ENCODE measurements at places on chromosomes 6 and 20.

GRCh38 chr6:26022132-26022472 is 59.5 kb downstream of the TRIM38 start:
- DNase-seq: peak; percentile 26

DNA sequence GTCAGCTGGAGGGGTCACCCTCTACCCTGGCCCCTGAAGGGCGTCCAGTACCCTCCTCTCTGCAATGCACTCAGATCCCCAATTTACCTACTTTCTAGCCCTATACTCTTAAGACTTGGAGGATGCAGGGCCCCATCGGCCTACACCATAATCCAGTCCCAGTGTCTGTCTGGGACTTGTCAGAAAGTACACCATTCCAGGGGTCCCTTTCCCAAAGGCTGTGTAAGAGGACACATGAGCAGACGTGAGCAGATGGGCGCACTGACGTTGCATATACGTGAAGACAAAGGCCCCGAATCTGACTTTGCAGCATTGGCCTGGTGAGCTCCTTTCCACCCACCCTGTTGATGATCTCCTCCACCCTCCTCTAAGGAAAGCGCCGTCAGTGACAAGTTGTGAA is 20.9 kb upstream of the SMOC2 start:
- DNase-seq: no peak

GRCh38 chr6:168972128-168972527 is 281.5 kb downstream of the THBS2 start:
- DNase-seq: no peak

- DNase-seq: no peak
These were observed 22.4 kb upstream of the TGM2 start for GRCh38 chr20:38187517-38187916.

- DNase-seq: no peak
These were observed 289.0 kb downstream of the SYNE1 start for GRCh38 chr6:152348116-152348515.

DNA sequence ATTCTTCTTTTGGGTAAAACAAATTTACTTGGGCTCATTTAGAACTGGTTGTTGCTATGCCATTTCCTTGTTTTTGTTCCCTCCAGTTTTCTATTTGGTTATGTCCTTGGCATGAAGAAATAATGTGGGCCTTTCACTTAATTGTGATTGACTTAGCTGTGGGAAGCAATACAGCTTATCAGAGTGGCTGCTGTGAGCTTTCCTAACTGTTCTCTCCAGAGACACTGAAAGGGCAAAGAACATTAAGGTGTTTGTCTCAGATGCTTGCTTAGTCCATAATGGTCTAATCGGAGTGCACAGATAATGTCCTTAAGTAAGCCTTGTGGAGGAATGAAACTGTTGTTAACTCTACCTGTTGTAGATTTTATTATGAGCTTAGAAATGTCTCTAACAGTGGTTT is 56.6 kb downstream of the SH3BGRL2 start:
- no peak for DNase-seq

GRCh38 chr6:13358511-13358910 is 30.2 kb upstream of the TBC1D7 start:
- no peak for DNase-seq

DNA sequence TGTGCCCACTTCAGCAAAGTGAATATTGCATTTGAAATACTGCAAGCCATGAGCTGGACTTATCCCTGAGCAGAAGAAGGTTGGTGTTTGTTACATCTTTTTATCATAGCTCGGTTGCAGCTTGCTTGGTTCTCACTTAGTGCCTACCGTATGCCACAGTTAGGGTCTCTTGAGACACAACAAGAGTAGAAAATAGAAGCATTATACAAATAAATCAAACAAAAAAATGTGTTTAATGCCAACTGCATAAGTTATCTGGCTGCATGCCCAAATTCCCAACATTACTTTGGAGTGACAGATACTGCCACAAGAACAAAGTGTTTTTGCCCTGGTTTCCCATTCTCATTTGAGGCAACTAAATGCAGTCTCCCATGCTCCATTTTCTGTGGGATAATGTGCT is 53.9 kb upstream of the LAMP5 start:
- no peak for DNase-seq

DNA sequence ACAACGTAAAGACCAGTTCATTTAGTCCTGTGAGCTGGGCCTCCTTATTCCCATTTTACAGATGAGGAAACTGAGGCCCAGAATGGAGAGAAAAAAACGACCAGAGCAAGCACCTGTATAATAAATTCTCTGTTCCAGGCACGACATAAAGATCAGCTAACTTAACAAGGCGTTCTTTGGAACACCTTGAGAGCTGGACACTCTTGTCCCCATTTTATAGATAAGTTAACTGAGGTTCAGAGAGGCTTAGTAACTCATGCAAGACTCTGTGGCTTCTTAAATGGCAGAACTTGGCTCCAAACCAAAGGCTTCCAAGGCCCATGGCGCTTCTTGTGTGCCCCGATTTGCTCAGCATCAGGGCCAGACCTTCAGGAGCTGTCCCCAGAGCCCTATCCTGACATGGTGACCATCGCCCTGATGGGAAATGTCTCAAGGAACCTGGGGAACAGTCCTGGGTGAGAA is 142.1 kb downstream of the VEGFA start:
- DNase-seq: no peak
